A549 treated with GW870086 at 1 μM for 4 hours (cell line): ENCODE measurements at places on chromosomes 11 and 22. TPM values are rescaled to one million over a fixed set of nuclear protein-coding genes. Genes with fewer than 3 reads are reported as not detected.

TSSK2 gene
- total RNA-seq: not detected in 5 replicates

C22orf39 gene
- 12.0 to 16.0 TPM (median 14.3 TPM) in 5 replicates for total RNA-seq

GGTLC3 gene
- total RNA-seq: not detected in 5 replicates

MIAT gene
- 0.22 to 0.32 TPM (median 0.23 TPM) in 5 replicates for total RNA-seq

WBP2NL gene
- 0.30 TPM in 1 of 5 replicates, not detected in the others for total RNA-seq

TM7SF2 gene
- total RNA-seq: 5.3 to 6.8 TPM (median 5.5 TPM) in 5 replicates

UBQLN3 gene
- not detected in 5 replicates for total RNA-seq

KCNJ11 gene
- total RNA-seq: 1.1 to 1.8 TPM (median 1.4 TPM) in 5 replicates

NOX4 gene
- total RNA-seq: not detected in 5 replicates

CCDC15 gene
- 0.29 to 0.67 TPM (median 0.52 TPM) in 5 replicates for total RNA-seq

ME3 gene
- total RNA-seq: 13.2 to 19.2 TPM (median 17.2 TPM) in 5 replicates

CCDC34 gene
- total RNA-seq: 26.5 to 28.4 TPM (median 27.1 TPM) in 5 replicates

LRP4 gene
- total RNA-seq: 7.5 to 9.6 TPM (median 8.7 TPM) in 5 replicates

KRTAP5-5 gene
- total RNA-seq: not detected in 5 replicates

MS4A6E gene
- not detected in 5 replicates for total RNA-seq

BTG4 gene
- total RNA-seq: 0.25 TPM in 1 of 5 replicates, not detected in the others

LRRC32 gene
- total RNA-seq: 0.07 to 0.53 TPM (median 0.22 TPM) in 5 replicates

FGF4 gene
- total RNA-seq: not detected in 5 replicates

BRSK2 gene
- total RNA-seq: 5.9 to 6.7 TPM (median 6.2 TPM) in 5 replicates

OR52I2 gene
- total RNA-seq: not detected in 5 replicates

MRGPRX3 gene
- not detected in 5 replicates for total RNA-seq

ARHGEF17 gene
- total RNA-seq: 7.4 to 13.3 TPM (median 12.5 TPM) in 5 replicates

KCNK7 gene
- total RNA-seq: 0.29 to 0.82 TPM (median 0.41 TPM) in 5 replicates

PATE2 gene
- not detected in 5 replicates for total RNA-seq

KRTAP5-2 gene
- not detected in 5 replicates for total RNA-seq

OR4P4 gene
- total RNA-seq: not detected in 5 replicates

CECR2 gene
- 0.05 to 0.14 TPM (median 0.08 TPM) in 5 replicates for total RNA-seq

TENM4 gene
- total RNA-seq: 0.01 to 0.19 TPM (median 0.06 TPM) in 5 replicates

TMEM138 gene
- 83.9 to 99.4 TPM (median 94.0 TPM) in 5 replicates for total RNA-seq

RIC3 gene
- total RNA-seq: 1.4 to 3.2 TPM (median 2.1 TPM) in 5 replicates

SCT gene
- not detected in 5 replicates for total RNA-seq

CASP5 gene
- total RNA-seq: not detected in 5 replicates

KRTAP5-1 gene
- not detected in 5 replicates for total RNA-seq

MS4A8 gene
- not detected in 5 replicates for total RNA-seq

C11orf97 gene
- not detected in 5 replicates for total RNA-seq

TNNT3 gene
- 0.13 to 0.16 TPM (median 0.14 TPM) in 3 of 5 replicates, not detected in the others for total RNA-seq

APLNR gene
- 0.05 TPM in 1 of 5 replicates, not detected in the others for total RNA-seq
